T1000 (cell line): ENCODE measurements at places on chromosomes 3 and 15.
A peak's percentile ranks its signal among the peaks of the same experiment; 100 is the strongest.

- peak; percentile 34 for DNase-seq
Measured at GRCh38 chr15:101641129-101641764, 10.9 kb downstream of the TM2D3 start.

DNA sequence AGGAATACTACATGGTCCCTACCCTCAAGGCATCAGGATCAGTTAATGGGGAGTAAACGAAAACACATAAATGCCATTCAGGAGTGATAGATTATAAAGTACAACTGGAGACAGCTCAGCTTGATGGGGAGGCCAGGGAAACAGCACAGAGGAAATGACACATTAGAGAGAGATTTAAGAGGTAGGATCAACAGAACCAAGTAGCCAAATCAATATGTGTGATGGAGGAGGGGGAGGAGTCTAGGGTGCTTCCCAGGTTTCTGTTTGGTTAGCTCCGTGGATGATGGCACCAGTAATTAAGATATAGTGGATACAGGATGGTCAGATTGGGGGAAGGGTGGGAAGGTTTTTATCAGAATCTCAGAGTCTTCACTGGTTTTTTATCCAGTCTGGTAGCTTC, 229.5 kb upstream of the ROPN1 start:
- DNase-seq, result no peak

DNA sequence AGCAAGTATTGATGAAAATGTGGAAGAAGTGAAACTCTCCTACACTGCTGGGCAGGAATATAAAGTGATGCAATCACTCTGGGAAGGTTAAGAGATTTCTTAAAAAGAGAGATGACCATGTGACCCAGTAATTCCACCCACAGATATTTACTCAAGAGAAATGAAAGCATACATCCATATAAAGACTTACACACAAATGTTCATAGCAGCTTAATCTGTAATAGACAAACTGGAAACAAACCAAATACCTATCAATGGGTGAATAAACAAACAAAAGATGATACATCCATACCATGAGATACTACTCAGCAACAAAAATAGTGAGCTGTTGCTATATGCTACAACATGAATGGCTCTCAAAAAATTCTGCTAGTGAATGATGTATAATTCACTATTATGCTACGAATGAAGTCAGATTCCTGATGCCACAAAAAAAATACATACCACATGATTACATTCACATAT, 463.3 kb downstream of the MAGI1 start:
- DNase-seq, result no peak

GRCh38 chr3:15645740-15646501, 44.4 kb downstream of the BTD start:
- DNase-seq, result peak; percentile 82

GRCh38 chr15:52862677-52863076, 72.5 kb upstream of the ONECUT1 start:
- no peak for DNase-seq

DNA sequence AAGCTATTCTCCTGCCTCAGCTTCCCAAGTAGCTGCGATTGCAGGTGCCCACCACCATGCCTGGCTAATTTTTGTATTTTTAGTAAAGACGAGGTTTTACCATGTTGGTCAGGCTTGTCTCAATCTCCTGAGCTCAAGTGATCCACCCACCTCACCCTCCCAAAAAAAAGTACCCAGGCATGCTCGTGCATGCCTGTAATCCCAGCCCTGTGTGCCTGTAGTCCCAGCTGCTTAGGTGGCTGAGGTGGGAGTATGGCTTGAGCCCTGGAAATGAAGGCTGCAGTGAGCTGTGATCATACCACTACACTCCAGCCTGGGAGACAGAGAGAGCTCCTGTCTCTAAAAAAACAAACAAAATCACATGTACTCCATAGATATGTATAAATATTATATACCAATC, 176.5 kb downstream of the SOX2 start:
- no peak for DNase-seq

DNA sequence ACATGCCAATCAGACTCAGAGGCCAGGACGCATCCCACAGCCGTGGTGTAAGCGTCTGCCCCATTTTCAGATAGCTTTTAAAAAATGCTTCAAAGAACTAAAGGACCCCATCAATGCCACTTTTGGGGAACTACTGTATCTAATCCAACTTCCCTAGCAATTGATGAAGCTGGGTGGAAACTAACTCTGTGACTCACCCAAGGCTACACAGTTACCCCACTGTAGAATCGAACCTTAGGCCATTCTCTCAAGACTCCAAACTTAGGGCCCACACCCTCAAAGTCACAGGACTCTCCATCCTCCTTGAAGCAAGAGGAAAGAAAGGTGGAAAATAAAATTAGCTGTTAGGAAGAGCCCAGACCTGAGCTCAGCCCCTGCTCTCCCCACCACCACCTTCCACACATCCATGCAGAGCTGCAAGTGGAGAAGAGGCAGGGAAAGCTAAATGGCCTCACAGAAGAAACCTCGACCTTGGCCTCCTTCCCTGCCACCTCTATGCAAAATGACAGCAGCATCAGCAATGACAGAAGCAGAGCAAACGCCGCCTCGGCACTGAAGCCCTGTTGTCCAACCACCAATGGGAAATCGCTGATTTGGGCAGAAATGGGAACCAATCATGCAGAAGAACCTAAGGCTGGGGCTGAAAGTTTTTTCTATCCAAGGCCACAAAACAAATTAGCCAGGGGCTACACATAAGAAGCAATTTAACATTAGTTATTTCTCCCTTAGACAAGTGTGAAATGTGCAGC, 22.2 kb downstream of the ANP32A start:
- DNase-seq, result no peak

DNA sequence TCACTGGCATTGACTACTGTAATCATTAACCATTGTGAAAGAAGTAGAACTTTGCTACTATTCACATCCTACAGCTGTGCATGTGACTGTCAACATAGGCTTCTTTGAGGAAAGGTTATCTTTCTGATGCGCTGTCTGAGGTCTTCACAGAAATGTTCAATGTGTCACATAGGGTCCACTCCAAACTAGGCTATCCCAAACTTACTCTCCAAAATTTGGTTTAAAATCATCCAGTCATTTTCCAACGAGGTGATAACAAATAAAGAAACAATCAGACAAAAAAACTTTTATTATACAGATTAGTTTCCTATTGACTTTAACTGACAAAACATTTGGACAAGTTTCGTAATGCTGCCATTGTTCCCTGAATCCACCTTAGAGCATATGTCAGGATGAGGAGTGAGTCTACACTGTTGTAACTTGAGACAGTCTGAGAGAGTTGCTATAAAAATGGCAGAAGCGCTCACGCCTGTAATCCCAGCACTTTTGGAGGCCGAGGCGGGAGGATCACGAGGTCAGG, 511.6 kb downstream of the PLOD2 start:
- DNase-seq, result no peak

DNA sequence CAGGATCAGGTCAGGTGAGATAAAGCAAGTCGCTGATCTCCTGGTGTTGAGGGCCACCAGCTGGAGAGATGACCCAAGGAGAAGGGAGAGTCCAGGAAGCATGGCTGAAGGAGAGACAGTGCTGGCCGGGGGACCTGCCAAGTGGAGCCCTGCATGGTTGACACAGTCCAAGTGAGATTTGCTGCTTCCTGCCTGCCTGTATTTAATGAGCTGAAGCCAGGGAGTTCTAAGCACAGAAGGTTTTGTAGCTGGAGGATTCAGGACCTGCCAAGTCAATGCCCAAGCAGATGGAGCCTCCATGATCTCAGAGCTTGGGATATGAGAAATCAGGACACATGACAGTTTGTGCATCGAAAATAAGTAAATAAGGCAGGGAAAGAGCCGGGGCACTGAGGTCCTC, 125.6 kb downstream of the SRGAP3 start:
- DNase-seq, result no peak

- DNase-seq, result no peak
Measured at GRCh38 chr3:57978316-57978715, 29.9 kb upstream of the FLNB start.

- no peak for DNase-seq
Measured at GRCh38 chr3:17949101-17949500, 206.7 kb upstream of the TBC1D5 start.

- no peak for DNase-seq
Measured at GRCh38 chr3:11024181-11024580, 31.6 kb downstream of the SLC6A1 start.

GRCh38 chr3:185342459-185343174, 20.3 kb upstream of the MAP3K13 start:
- DNase-seq, result no peak

GRCh38 chr15:38992506-38992905, 427.9 kb upstream of the RASGRP1 start:
- DNase-seq, result no peak
